H1 (cell line): ENCODE measurements at places on chromosomes 4 and X. TPM values are rescaled to one million over a fixed set of nuclear protein-coding genes. Genes with fewer than 3 reads are reported as not detected.

GRCh38 chr4:25862411-25863346, at the start of gene SEL1L3:
Gene SEL1L3, minus strand, starts transcription at chr4:25862988. Its CDS starts 152 bp downstream, at chr4:25862836.
- DNase-seq: peak; percentile 23

Gene GPRASP1
- 1.6 and 2.0 TPM in 2 replicates for total RNA-seq

DNA sequence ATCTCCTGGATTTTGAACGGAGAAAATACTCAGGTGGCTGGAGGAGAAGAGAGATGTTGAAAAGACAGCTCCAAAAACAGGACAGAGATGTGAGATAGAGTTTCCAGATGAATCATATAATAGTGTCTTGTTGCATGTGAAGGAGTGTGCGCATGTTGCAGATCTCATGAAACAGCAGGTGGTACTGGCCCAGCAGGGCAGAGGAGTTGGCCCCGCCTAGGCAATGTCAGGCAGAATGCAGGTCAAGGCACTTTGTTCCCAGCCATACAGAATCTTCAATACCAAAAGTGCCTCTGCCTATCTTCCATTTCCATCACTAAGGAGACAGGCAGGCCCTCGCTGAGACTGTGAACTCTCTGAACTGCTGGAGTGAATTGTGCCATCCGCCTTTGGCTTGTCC, 63.9 kb upstream of the FAT1 start:
- DNase-seq: no peak

GRCh38 chr4:78476108-78476704, 75.4 kb upstream of the ANXA3 start:
- DNase-seq: no peak

DNA sequence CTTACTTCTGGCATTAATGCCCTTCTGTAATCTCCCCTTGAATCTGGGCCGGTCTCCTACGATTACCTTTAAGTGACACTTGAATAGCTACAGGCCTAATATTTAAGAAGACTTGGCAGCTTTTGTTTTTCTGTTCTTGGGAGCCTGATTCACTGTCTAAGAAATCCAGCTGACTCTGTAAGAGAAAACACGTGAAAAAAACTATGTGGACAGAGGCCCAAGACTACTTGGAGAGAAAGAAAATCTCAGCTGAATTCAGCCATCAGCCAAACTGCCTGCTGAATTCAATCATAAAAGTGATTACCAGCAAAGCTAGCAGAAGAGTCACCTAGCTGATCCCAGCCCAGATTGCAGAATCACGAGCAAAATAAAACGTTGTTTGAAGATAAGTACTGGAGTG, 521.2 kb downstream of the MID1IP1 start:
- no peak for DNase-seq
